NCI-H2107 (cell line): ENCODE measurements at places on chromosomes 2 and 18.

DNA sequence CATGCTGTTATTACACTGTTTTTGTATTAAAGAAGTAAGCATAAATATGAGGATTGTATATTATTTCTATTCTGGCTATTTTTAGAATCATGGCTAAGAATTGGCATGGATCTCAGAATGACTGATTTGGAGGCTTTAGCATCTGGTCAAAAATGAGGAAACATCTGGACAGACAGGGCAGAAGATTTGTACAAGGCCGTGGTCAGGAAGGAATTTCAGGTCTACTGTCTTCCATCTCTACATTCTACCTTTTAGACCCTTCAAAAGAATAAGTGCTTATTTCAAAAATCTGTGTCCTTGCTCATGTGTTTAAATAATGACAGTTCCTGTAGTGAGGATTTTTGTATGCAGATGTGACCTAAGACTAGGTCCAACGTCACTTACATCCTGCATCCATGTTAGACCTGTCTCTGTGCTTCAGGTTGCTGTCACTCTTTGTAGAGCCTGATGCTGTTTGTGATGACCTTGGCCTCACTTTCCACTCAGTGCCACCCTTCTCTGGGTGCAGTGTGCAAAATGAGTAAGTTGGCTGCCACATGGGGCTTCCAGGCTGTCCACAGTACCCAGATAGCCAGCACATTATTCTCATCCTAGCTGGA, 54.7 kb upstream of the B3GNT2 start:
- DNase-seq = no peak

GRCh38 chr2:43838560-43839267, at the start of the genes ABCG5 and ABCG8:
ABCG5 (minus strand) TSS chr2:43838839; CDS start chr2:43838679, 160 bp downstream.
ABCG8 (plus strand) TSS chr2:43838971; CDS start chr2:43839054, 83 bp downstream.
- DNase-seq = no peak

DNA sequence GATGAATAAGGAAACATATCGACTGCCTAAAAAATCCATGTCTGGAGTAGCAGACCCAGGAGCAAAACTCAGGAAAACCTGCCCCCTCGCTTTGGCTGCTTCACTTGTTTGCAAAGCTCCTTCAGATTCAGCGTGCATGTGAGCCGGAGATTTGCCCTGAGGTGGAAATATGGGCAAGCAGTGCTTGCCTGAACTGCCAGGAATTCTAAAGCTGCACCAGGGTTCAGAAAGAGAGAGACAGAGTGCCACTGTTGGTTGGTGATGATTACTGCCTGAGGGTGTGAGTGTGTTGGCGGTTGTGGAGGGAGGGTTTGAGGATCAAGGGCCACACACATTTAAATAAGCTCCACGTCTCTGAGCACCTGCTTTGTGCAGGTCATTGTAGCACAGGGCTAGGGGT, 139.6 kb upstream of the RGPD4 start:
- no peak for DNase-seq

DNA sequence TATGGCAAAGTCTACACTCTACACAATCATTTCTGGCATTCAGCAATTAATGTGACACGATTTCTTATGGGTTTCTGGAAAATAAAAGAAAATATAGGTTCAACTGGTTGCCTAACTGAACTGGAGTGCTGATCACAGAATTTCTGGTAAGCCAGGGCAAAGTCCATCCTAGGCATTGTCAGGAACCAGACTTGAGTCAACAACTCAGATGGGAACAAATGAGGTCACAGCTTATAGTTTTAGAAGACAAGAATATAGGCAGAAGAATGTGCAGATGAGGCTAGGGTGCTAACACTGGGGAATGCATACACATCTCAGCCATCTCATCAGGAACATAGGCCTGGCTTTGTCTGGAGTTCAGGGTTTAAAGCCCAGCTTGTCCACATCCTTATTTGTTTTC, 317.2 kb upstream of the ID2 start:
- no peak for DNase-seq

GRCh38 chr2:149044500-149044899, 6.0 kb downstream of the LYPD6B start:
- DNase-seq = no peak

- DNase-seq = no peak
Observed at GRCh38 chr2:197210430-197210829, 100.2 kb downstream of the ANKRD44 start.

- no peak for DNase-seq
Observed at GRCh38 chr2:51990684-51991083, 958.8 kb upstream of the NRXN1 start.

DNA sequence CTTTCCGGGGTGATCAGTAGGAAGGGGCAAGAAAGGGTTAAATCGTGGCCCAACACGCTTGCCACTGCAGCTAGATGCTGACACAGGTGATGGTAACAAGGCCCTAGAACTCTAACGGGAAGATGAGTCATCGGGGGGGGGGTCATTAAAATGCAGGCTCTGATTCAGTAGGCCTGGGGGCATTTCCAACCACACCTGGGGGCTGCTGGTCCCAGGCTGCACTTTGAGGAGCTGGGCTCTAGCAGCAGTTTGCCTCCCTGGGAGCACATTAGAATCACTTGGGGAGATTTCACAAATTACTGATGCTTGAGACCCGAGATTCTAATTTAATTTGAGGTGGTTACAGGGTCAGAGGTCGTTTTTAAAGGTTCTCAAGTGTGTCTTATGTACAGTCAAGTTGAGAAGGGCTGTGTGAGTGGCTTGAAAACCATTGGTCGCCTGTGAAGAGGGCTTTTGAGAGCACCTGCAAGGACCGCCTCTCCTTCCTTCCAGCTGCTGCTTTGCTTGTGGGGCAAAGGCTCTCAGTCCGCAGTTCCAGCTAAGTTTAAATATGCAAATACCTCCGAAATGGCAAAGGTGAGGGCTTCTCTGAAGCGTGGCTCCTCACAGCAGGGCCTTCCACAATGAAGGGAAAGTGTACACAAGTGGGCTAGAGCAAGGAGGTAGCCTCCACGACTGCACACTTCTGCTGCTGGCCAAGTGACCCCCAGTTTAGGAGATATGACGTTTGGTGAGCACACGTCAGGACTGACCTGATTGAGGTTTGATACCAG, 128.0 kb upstream of the MSH6 start:
- peak; percentile 18 for DNase-seq

DNA sequence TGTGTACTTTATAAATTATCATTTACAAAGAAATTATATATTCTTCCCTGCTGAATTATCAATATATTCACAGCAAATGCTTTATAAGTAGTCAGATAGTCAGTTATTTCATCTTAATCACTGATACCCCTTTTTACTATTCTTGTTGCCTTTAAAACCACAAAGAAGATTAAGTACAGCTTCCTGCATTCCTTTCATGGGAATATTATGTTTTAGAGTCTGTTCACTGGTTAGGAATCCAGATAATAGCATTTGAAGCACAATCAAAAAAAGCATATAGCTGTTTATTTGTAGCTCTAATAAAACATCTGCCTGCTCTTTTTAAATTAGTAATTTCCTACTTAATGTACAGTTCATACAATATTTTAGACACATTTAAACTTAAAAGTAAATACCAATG, 508.9 kb downstream of the FBXO15 start:
- no peak for DNase-seq

DNA sequence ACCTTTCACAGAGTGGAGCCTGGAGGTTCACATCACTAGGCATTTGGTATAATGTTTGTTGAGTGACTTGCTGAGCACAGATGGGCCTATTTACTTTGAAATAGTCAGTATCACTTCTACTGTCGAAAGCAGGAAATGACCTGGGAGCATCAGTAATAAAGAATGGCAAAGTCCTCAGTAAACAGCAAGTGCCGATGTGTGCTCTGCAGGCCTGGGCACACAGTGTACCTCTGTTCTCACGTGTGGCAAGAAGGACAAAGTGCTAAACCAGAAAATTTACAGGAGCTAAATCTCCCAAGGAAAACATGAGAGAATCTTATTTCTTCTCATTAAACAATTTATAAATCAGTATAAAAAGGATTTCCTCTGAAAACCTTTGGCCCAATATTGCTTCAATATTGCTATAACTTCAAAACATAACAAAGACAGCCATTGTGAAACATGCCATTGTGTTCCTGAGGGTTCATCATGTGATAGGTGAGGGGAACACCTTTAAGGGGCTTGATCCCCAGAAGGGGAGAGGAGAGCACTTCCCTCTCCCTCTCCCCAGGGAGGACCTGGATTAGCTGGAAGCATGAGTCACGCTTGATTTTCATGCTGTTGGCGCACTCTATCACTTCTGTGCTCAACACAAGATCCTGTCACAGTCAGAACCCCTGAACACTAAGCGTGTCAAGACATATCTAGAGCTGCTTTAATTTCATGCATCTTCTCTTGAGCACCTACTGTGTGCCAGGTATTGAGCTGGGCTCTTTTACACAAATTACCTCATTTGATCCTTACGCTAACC, 131.5 kb upstream of the SMAD2 start:
- DNase-seq = no peak
